ENCODE measurements at places on chromosomes 7 and 10.

DNA sequence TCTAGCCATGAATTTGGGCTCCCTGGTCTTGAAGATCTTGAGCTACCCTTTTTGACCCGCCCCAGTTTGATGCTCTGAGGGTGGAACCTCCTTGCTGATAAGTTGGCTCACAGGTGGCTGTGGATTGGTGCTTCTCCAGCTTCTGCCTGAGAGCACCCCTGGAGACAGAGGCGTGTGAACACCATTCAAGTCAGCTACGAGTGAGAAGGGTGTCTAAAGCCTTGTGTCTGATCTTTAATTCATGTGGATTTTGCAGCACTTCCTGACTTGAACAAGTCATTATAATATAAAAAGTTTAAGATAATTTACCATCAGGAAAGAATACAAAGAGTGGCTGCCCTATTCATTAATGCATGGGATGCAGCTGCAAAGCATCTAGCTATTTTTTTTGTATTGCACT, 37.7 kb upstream of the GOLGA7B start:
- no peak for DNase-seq

DNA sequence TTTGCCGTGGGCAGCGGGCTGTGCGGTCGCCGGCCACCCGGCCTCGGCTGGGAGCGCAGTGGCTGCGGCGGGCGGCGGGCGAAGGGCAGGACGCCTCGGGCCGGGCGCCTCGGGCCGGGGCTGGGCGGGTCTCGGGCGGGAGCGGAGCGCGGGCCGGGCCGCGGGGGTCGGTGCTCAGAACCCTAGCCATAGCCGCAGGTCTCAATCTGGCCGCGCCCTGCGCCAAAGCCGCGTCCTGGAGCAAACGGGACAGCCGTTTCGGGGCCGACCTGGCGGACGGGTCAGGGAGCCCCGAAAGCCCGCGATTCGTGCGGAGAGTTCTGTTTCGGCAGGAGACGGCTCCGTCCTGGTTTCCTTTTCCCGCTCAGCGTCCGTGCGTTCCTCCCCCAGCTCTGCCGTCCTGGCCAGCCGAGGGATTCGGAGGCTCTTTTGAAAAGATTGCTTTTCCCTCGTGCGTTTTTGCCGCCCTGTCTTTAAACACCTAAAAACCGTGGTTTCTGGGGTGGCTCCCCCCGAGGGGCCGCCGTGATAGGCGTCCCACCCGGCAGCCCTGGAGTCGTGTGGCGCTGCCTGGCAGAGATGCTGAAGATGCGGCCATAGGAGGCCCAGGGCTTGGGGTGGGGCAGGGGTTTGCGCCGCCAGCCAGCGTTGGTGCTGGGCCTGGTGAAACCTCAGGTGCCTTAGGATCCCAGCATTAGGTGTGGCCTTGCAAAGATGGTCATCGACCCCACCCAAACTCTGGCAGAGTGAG, 727 bp downstream of the RET start:
- no peak for DNase-seq

DNA sequence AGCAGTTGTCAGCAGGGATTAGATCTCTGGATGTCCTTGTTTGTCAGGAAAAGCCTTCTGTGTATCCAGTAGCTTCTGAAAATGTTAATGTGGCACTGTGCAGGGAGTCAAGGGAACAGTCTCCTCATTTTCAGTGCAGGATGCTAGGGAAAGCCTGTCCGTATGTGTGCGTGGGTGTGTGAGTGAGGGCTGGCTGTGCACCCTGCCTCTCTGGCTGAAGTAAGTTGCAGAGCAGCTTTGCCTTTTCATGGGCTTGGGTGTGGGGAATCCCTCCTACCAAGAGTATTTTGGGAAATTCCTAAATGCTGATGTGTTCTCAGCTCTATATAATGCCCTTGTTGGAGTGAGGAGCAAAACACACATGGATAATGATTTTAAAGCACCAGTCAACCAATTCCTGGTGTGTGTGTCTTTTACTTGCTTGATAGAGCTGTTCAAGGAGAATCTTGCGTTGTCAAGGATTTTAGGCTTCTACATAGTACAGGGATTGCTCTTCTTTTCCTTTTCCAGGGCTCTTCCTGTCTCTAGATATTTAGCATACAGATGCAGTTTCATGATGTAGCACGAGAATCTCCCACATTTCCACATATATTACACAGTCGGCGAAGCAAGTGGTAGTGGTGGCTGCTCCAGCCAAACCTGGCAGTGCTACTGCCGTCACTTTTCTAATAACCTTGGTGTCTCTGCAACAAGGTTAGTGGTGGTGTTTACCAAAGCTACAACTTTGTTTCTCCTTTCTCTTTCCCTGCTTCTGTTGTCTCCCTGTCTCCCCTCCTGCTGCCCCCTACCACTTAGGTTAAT, 92.8 kb downstream of the MCU start:
- DNase-seq: peak; percentile 50

DNA sequence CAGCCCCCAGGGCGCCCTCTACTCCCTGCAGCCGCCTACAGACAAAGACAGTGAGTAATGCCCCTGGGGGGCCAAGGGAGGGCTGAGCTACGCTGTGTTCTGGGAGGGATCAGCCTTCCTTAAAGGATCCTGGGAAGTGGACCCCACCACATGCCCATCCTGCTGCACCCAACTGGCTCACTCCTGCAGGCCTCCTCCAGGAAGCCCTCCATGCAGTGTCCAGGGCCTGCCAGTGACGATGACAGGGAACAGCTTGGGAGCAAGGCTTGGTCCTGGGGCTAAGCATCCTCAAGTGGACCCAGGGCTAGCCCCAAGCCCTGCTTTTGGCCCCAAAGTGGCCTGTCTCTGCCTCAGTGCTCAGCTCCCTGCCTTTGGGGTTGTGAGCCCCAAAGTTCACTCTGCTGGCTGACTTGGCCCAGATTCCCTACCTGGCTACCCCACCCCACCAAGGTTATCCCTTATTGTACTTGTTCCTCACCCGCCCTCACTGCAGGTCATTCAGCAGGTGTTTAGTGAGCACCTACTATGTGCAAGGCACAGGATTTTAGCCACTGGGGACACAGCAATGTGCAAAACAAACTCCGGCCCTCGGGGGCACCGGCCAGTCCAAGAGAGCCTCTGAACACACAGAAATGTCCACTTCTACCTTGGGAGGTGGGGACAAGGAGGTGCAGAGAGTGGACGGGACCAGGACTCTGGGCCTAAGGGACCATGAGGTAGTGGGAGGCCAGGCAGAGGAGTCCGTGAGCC, 83.5 kb downstream of the MYL10 start:
- DNase-seq: no peak

DNA sequence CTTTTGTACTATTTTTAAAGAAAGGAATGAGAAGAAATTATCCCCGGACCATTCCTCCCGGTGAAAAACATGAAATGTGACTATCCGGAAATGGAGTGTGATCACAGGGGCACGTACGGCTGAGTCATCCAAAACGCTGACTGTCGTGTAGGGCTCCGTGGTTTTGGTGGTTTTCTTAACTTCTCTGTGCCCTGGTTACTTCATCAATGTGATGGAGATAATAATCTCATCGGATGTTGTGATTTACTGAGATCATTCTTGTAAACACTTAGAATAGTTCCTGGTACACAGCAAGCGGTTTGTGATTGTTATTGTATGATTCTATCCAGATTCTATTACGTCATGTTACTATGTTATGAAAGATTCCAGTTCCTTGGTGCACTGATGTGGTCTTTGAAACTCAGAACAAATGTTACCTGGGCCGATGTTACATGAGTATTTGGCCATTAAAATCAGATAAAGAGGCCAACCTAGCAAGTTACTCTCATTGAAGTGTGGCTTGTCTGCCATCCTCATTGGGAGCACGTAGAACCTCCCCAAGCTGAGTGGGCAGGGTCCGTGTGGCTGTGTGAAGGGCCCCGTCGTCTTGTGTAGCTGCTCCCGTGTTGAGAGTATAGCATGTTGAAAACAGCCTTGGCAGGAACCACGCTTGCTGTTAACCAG, 99.5 kb downstream of the CAMK1D start:
- peak; percentile 88 for DNase-seq

- no peak for DNase-seq
These were observed 320.7 kb downstream of the HGF start for GRCh38 chr7:81449105-81449504.

DNA sequence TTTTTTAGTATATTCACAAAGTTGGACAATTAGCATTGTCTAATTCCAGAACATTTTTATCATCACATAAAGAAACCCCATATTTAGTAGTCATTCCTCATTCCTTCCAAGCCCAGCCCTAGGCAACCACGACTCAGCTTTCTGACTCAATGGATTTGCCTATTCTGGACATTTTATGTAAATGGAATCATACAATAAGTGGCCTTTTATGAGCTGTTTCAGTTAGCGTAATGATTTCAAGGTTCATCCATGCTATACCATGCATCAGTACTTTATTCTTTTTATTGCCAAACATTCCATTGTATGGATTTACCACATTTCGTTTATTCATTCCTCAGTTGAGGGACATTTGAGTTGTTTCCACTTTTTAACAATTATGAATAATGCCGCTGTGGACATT, 249.2 kb downstream of the DYNC1I1 start:
- peak; percentile 17 for DNase-seq

- DNase-seq: peak; percentile 91
These were observed 62.8 kb downstream of the TACC2 start for GRCh38 chr10:122051609-122052385.

Measured in HT1080 (cell line).